ENCODE measurements at places on chromosomes 5 and 9. TPM values are rescaled to one million over a fixed set of nuclear protein-coding genes. Genes with fewer than 3 reads are reported as not detected.
A peak's percentile ranks its signal among the peaks of the same experiment; 100 is the strongest.

GRCh38 chr9:77977210-77977611 lies 54.4 kb downstream of the GNAQ start:
- no peaks in the 10 kb centered on the region for H3K27me3 ChIP-seq
- H3K4me1 ChIP-seq: peaks cover 51% of the 10 kb centered on the region
- peak; percentile 34 for DNase-seq
- H3K36me3 ChIP-seq: peaks cover 3% of the 10 kb centered on the region

Gene SLC25A2
- total RNA-seq: 0.20 TPM

- peaks cover 27% of the 10 kb centered on the region for H3K27me3 ChIP-seq
- DNase-seq: no peak
- no peaks in the 10 kb centered on the region for H3K4me1 ChIP-seq
- no peak overlapping the region for H3K27ac ChIP-seq
- H3K4me3 ChIP-seq: no peak overlapping the region
- H3K36me3 ChIP-seq: no peaks in the 10 kb centered on the region
These were observed 56.9 kb upstream of the CAST start for GRCh38 chr5:96605144-96605837.

- no peak overlapping the region for H3K4me3 ChIP-seq
- H3K36me3 ChIP-seq: no peaks in the 10 kb centered on the region
- peaks cover 31% of the 10 kb centered on the region for H3K27me3 ChIP-seq
- no peaks in the 10 kb centered on the region for H3K4me1 ChIP-seq
- H3K27ac ChIP-seq: no peak overlapping the region
- DNase-seq: no peak
These were observed 56.4 kb downstream of the MRPL36 start for GRCh38 chr5:1743061-1743768.

DNA sequence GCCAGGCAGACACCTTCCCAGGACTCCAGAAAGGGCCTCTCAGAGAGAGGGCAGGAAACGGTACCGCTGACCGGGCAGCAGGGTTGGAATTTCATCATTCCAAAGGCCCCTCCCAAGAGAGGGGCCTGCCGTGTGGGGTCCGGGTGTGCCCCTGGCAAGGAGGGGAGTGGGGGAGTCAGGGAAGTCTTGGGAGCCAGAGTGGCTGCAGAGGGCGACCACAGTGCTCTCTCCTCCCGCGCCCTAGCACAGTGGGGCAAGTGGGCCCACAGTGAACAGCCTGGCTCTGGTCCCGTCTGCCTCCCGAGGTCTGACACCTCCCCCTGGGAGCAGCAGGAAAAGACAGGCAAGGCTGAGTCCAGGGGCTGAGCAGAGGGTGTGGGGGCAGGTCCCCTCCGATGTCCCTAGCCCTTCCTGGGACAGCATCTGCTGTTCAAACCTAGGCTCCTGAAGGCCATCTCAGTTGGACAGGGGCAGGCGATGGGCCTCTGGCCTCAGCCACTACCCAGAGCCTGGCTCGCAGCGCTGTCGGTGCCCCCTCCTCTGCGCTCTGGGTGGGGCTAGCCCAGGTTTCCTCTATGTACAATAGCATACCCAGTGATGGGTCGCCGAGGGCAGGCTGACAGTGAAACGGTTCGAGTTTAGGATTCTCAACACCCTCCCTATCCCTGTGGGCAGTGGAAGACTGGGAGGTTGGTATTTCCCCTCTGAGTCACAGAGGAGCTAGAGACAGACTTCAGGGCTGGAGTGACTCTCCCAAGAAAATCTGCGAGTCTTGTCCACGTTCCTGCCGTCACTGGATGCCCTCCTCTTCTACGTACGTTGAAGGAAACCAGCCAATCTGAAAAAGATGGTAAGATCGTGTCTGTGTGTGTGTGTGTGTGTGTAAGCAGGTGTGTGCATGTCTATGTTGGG lies 25.4 kb upstream of the SARDH start:
- H3K4me1 ChIP-seq: no peaks in the 10 kb centered on the region
- no peaks in the 10 kb centered on the region for H3K27me3 ChIP-seq
- H3K36me3 ChIP-seq: no peaks in the 10 kb centered on the region
- no peak for DNase-seq

Gene C1QTNF2
- total RNA-seq: not detected

Gene NMRK1
- total RNA-seq: 7.1 TPM

DNA sequence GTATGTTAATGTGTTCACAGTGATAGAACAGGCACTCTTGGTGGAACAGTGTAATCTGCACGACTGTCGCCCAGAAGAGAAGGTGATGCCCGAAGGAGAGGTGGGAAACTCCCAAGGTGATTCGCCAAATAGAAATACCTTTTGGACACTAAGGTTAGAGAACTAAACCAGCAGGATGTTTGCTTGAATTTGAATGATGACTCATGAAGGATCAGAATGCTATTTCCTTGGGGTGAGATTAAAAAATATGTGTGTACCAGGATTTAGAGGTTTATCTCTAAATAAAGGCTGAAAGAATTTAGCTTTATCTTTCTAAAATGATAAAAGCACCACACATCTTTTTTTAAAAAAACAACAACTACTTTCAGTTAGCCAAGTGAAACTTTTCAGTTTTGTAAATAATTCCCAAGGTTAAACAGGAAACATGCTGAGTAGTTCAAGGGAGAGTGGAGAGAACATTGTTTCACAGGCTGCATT lies 297.4 kb upstream of the TAS2R1 start:
- no peaks in the 10 kb centered on the region for H3K36me3 ChIP-seq
- H3K4me1 ChIP-seq: no peaks in the 10 kb centered on the region
- H3K27ac ChIP-seq: no peak overlapping the region
- no peak for DNase-seq

DNA sequence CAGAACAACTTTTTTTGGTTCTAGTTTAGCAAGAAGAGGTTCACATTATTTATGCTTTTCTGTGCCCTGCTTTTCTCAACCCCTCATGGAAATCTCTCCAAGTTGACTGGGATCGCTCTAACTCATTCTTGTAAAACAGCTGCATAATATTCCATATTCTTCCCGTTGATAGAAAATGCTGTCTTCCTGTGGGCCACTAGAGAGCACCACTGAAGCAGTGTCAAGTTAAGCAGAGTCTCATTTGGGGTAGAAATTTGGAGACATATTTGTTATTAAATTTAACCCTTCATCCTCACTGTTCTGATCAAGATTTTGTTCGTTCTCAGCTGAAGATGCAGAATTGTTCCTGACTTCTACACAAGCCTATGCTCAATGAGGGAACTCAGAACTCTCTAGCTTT lies 140.1 kb downstream of the CEMIP2 start:
- no peak overlapping the region for H3K27ac ChIP-seq
- no peak overlapping the region for H3K4me3 ChIP-seq
- H3K27me3 ChIP-seq: peaks cover 19% of the 10 kb centered on the region
- H3K36me3 ChIP-seq: peaks cover 4% of the 10 kb centered on the region

GRCh38 chr5:126044931-126045565 lies 378.2 kb upstream of the GRAMD2B start:
- H3K27me3 ChIP-seq: no peaks in the 10 kb centered on the region
- no peak overlapping the region for H3K4me3 ChIP-seq
- H3K27ac ChIP-seq: no peak overlapping the region
- no peaks in the 10 kb centered on the region for H3K36me3 ChIP-seq
- no peaks in the 10 kb centered on the region for H3K4me1 ChIP-seq

DNA sequence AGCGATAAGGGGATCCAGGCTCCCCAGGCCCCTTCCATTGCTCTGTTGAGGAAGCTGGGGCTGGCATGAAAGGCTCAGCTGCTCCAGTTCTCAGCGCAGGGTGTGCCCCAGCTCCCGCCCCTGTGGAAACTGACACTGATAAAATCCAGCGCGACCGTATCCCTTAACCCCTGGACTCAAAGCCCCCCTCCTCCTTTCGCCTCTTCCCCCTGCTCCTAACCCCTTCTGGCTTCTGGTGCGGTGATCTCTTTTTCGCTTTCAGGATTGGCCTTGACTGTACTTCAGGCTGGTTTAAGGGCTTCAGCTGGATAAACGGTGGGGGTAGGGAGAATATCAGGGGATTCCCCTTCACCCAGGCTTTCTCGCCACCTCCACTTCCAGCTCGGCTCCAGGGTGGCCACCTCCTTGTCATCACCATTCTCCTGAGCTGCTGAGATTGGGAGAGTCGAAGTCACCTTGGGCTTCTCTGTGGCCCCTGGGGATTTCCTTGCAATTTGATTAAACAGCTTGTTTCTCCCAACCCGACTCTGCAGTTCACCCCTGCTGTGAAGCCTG lies 843 bp downstream of the BSPRY start:
- H3K27me3 ChIP-seq: no peaks in the 10 kb centered on the region
- H3K4me3 ChIP-seq: peak overlapping the region; percentile 93
- H3K27ac ChIP-seq: peak overlapping the region; percentile 92
- H3K4me1 ChIP-seq: peaks cover 63% of the 10 kb centered on the region
- DNase-seq: peak; percentile 27

DNA sequence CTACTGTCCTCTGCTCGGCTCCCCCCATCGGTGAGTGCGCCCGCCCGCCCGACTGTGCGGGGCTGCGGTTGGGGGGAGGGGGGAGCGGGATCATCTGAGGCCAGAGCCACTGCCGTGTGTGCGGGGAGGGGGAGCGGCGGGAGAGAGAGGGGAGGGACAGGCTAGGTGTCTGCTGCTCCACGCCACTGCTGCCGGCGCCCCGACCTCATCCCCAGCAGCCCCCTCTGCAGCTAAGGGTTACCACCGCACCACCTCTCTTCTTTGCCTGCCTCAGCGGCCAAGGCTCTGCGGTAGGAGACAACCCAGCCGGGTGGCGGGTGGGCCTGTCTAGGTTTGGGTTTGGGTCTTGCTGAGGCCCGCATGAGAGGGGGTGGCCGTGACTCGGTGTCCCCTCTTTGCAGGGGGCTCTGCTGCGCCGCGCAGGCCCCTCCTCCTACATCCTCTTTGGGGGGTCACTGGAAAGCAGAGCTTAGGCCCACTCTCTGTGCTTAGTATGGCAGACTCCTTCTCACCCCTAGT lies 670 bp upstream of the PURA start:
- H3K27ac ChIP-seq: peak overlapping the region; percentile 72
- DNase-seq: no peak
- peak overlapping the region; percentile 94 for H3K4me3 ChIP-seq
- H3K4me1 ChIP-seq: peaks cover 56% of the 10 kb centered on the region
- H3K36me3 ChIP-seq: peaks cover 6% of the 10 kb centered on the region
- H3K27me3 ChIP-seq: peaks cover 40% of the 10 kb centered on the region

- no peaks in the 10 kb centered on the region for H3K36me3 ChIP-seq
- H3K4me1 ChIP-seq: no peaks in the 10 kb centered on the region
These were observed 919.0 kb downstream of the TAF11L14 start for GRCh38 chr5:18553269-18553668.

GRCh38 chr5:180027459-180028089 lies 44.0 kb downstream of the RNF130 start:
- no peaks in the 10 kb centered on the region for H3K36me3 ChIP-seq
- H3K27ac ChIP-seq: no peak overlapping the region
- H3K27me3 ChIP-seq: peaks cover 2% of the 10 kb centered on the region
- no peak for DNase-seq
- no peaks in the 10 kb centered on the region for H3K4me1 ChIP-seq

Gene FOXD4L6
- 0.16 TPM for total RNA-seq

Gene CFAP77
- not detected for total RNA-seq

- no peaks in the 10 kb centered on the region for H3K4me1 ChIP-seq
- H3K27me3 ChIP-seq: peaks cover 7% of the 10 kb centered on the region
- H3K27ac ChIP-seq: no peak overlapping the region
- H3K4me3 ChIP-seq: no peak overlapping the region
These were observed 286.9 kb downstream of the ARHGEF28 start for GRCh38 chr5:73912821-73913271.

GRCh38 chr5:127975961-127976360 lies 107.6 kb upstream of the SLC12A2 start:
- no peaks in the 10 kb centered on the region for H3K36me3 ChIP-seq
- no peak overlapping the region for H3K27ac ChIP-seq
- H3K27me3 ChIP-seq: no peaks in the 10 kb centered on the region
- H3K4me1 ChIP-seq: no peaks in the 10 kb centered on the region
- no peak for DNase-seq

DNA sequence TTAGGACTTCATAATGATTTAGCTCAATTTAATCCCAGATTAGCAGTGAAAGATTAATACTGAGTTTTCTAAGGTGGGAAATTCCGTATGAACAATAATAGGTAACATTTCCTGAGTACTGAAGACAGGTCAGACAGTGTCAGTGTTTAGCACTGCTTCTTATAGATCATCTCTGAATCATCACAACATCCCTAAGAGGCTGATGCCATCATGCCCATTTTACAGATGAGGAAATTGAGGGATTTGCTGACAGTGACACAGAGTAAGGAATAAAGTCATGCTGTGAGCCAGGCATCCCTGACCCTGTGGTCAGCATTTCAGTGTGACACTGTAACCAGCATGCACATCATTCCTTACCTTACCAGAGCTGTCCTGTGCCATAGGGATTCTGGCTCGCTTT lies 44.5 kb downstream of the DAPK1 start:
- H3K27ac ChIP-seq: no peak overlapping the region
- no peak for DNase-seq
- H3K4me3 ChIP-seq: no peak overlapping the region
- peaks cover 2% of the 10 kb centered on the region for H3K27me3 ChIP-seq
- H3K36me3 ChIP-seq: no peaks in the 10 kb centered on the region
- H3K4me1 ChIP-seq: no peaks in the 10 kb centered on the region

Gene ARHGEF37
- 0.70 TPM for total RNA-seq

Measured in activated T-helper 1 cell treated with anti-CD3 and anti-CD28 coated beads, Interleukin-12 subunit alpha, Interleukin-12 subunit beta, Interleukin-2, Interleukin-4 antibody, amounts not matched to agents 30 ng/mL and 10 ng/mL and 1 ng/mL, durations not matched to agents 14 hours and 24 hours and 36 hours (primary cell).